ENCODE measurements at places on chromosomes 16 and 17. TPM values are rescaled to one million over a fixed set of nuclear protein-coding genes. Genes with fewer than 3 reads are reported as not detected.
A peak's percentile ranks its signal among the peaks of the same experiment; 100 is the strongest.

- no peak for DNase-seq
Measured at GRCh38 chr17:73989671-73990070, 213.8 kb upstream of the RPL38 start.

DNA sequence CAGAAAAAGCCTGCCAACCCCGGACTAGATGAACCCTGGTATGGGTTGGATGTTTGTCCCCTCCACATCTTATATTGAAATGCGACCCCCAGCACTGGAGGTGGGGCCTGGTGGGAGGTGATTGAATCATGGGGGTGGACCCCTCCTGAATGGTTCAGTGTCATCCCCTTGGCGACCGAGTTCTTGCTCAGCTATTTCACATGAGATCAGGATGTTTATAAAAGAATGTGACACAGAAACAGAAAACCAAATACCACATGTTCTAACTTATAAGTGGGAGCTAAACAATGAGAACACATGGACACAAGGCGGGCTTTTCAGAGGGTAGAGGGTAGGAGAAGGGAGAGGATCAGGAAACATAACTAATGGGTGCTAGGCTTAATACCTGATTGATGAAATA lies 576.0 kb upstream of the HSBP1 start:
- no peak for DNase-seq

DNA sequence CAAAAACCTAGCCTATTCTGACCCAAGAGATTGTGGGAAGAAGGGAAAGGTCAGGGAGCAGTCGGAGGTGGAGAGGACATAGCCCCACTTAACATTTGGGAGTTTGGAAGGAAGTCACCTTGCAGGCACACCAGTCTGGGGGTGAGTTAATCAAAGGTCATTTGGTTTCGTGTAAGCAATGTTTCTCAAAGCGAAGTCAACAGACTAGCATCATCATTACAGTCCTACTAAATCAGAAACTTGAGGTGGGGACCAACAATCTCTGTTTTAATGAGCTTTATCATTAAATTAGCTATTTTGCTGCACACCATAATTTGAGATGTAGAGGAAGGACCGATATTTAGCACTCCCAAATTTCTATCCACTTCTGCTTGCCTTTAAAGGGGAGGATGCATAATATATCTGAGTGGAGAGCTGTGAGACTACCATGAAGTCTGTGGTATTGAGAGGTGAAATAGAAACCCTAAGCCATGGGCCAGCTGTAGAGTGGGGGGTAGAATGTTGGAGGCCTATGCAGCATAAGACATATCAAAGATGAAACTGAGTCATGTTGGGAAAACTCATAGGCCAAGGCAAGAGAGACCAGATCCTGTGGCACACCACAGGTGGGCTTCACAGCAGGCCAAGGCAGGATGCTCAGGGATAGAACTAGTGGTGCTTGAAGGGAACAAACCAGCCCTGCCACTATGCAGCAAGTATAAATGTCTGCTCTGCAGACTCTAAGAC lies 141.7 kb upstream of the ANKFN1 start:
- DNase-seq, result peak; percentile 37

- no peak for DNase-seq
Measured at GRCh38 chr16:66959704-66960161, 1.3 kb upstream of the CES3 start.

GRCh38 chr17:63140255-63140654 lies 174.2 kb downstream of the TANC2 start:
- peak; percentile 40 for DNase-seq

Gene NDUFAB1
- total RNA-seq, result 157 TPM

GRCh38 chr16:85935974-85936760 lies 37.2 kb downstream of the IRF8 start:
- DNase-seq, result peak; percentile 93

DNA sequence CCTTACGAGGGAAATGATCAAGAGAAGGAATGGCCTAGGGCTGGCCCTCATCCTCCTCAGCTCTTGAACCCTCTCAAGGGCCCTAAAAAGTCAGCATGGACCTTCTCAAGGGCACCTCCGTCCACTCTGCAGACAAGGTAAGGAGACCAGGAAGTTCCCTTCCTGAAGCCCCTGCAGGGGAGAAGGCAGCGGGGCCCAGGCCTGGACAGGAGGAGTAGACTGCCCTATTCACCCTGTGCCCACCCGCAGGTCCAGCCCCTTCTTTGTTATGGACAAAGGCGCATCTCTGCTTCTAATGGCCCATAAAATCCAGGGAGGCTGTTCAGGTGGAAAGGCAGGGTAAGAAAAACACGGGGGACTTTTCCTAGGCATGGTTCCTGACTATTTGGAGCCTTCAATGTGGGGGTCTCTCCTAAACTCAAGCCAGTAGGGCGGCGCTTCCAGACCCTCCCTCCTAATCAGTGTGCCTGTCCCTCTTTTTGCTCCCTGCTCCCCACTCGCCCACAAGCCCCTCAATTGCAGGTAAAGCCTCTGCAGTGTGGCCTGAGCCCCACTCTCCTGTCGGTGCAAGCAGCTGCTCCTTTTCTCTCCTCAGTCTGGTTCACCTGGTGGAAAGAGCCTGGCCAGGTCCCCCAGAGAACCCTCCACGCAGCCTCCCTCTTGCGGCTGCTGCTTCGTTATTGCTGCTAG lies 28.2 kb downstream of the AXIN2 start:
- no peak for DNase-seq

GRCh38 chr17:15512071-15512709 lies 44.8 kb upstream of the CDRT4 start:
- no peak for DNase-seq

- no peak for DNase-seq
Measured at GRCh38 chr16:86751076-86752030, 173.0 kb downstream of the FOXL1 start.

- DNase-seq, result peak; percentile 25
Measured at GRCh38 chr16:71311553-71312158, 22.5 kb upstream of the CMTR2 start.

Gene MYH3
- total RNA-seq, result 4.1 TPM

DNA sequence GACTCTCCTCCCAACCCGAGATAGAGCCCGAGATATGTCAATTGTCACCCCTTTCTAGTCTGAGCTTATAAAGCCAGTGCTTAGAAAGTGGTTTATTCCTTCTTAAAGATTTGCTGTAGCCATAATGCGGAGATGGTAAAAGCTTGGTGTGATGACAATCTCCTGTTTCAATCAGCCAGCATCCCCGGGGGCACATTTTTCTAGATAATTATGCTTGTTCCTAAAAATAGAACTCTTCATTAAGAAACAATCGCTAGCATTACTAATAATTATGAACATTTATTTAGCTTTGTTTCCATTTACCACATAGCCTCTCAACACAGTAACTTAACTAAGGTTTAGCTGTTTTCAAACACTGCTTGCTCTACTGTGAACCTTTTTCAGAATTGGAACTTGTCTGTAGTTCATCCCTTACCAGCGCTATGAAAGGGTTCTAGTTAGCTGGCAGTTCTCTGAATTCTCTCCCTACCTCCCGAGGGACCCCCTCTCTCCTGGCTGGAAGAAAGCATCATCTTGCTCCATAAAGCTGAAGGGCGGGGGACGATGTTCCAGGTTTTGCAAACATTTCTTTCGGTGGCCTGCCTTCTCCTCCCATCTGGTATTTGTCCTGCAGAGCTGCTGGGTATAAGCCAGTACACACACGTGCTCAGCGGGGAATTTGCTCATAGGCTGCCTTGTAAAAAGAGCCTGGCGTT lies 922 bp upstream of the MRPL58 start:
- no peak for DNase-seq

DNA sequence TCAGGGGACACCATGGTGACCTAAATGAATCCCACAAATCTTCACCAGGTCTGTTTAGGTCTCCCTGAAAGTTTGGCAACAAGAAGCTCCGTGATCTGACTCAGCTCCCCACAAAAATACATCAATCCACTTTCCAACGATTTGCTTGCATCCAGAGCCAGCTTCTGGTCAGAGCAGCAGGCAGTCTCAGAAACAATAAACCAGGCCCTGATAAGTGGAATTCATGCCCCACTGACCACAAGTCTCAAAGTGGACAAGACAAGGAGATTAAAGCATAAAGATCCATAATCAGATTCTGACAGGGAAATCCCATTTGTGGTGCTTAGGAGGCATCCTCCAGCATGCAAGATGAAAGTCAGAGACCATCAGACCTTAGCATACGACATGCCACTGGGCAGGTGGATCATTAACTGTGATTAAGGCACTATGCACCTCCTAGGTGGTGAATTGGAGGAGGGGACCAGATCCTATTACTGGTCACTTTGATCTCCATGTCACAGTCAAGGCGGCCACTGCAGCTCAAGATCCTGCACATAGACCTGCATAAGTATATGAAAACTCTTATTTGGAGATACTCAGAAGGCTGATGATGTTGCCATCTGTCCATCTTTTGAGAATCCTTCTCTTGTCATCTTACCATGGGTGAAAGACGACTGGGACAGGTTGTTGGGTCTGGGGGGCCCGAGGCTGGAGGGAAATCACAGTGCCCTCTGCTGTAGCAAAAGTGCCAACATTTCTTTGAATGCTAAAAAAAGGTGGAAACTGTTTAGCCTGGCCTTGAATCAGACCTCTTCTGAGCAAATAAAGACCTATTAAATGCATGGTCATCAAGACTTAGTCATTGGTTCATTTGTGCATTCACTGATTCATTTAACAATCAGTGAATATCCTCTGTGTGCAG lies 309.2 kb upstream of the CCL2 start:
- DNase-seq, result no peak

Gene RGS11
- total RNA-seq, result not detected

Gene PRCD
- not detected for total RNA-seq

DNA sequence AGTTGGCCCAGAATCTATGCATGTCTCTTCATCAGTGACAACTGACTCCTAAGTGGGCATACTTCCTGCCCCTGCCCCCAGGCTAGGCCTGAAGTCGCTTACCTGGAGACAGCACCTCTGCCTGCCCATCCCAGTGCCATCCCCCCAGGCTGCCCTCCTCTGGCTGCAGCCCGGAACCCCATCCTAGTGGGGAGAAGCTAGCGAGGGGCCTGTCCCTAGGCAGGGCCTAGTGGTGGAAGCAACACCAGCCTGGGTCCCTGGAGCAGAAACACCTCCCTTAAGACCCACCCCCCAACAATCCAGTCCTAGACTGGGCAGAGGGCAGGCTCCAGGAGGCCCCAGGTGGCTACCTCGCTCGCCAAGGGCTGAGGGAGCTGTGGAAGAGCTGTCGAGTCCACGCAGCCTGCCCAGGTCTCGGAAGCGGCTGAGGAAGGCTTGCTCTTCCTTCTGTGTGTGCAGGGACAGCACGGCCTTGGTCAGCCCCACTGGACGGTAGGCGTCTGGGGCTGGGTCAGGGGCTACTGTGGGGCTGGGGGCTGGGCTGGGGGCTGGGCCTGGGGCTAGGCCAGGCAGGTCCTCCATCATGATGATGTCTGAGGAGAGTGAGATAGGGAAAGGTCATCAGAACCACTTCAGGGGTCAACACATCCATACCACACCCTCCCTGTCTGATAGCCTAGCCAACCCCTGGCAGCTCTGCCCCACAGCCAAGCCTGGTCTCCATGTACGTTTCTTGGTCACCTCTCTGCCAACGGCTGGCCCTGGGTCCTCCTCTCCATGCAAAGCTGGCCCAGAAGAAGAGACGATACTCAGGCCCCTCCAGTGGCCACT lies 7.6 kb downstream of the PER1 start:
- no peak for DNase-seq

Gene SLC38A10
- total RNA-seq, result 42.7 TPM

DNA sequence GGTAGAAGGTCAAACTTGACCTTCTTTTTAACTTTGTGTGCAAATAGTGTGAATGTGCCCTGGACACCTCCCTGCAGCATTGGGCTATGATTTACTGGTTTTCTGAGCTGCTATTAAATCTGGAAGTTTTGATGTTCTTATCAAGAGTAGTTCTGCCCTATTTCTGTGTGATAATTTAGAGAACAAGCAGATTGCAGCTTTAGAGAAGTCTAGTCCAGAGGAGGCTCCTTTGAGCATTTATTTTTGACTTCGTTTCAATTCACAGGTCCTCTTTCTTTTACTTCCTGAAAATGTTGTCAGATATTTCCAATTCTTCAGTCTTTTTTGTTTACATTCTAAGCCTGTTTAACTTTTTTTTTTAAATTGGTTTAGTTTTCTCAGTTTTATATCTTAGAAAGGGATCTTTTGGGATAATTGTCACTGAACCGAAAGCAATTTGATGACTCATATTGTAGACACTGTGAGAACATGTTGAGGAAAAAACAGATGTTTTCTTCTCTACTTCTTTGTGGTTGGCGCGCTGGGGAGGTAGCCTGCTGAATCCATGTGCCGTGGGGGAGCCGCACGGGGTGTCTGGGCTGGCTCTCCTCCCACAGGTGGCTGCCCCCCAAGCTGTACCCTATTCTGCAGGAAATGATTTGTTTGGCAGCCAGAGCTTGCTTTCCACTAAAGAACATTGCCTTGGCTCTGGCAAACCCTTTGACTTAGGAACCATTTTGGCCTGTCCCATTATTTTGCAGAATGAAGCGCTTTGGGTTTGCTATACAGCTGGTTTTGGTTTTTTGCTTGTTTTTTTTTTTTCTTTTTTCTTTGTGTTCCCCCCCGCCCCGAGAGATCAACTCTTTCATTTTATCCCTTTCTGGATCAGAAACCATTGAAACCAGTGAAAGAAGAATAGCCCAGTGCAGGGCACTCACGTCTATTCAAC lies 53.4 kb downstream of the MFSD11 start:
- DNase-seq, result peak; percentile 68

Gene CTRB2
- not detected for total RNA-seq

GRCh38 chr17:77936881-77937280 lies 21.6 kb upstream of the TNRC6C start:
- DNase-seq, result no peak

- DNase-seq, result peak; percentile 28
Measured at GRCh38 chr16:84044118-84044488, 1.5 kb upstream of the SLC38A8 start.

Gene PRSS8
- total RNA-seq, result not detected

Gene ATP2A1
- 2.1 TPM for total RNA-seq

DNA sequence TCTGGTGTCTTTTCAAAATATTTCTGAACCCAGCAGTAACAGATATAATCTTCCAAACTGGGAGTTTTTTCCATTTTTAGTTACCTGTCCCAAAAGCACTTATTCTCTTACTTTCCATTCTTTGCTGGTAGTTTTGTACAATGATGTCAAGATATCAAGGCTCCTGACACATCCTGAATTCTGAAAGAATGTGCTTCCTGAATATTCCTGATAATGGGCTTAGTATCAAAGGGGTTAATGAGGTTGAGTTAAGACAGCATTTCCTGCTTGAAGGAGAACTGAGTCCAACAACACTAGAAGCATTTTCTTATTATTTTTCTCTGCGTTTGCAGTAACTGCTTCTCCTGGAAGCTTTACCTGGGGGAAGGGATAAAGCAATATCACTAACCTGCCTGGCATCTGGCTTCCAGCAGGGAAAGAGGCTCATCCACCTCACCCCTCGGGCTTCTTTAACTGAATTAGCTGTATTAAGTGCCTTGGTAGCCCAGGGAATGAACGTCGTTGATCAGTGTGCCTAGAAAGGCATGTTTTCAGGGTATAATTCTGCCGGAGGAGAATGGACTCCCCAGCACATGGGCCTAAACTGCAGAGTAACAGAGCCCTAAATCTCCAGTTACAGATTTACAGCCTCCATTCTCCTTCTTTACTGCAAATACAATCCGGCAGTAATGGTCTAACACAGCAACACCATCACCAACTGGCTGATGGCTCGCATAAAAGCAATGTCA lies 134.4 kb downstream of the SNX11 start:
- no peak for DNase-seq

Gene MRM1
- 24.5 TPM for total RNA-seq

GRCh38 chr16:12147681-12148080 lies 171.1 kb downstream of the SNX29 start:
- no peak for DNase-seq

Gene CRYM
- not detected for total RNA-seq

- DNase-seq, result peak; percentile 23
Measured at GRCh38 chr17:43418441-43419374, 19.9 kb downstream of the ARL4D start.

Measured in activated CD8-positive, alpha-beta T cell treated with anti-CD3 and anti-CD28 coated beads for 36 hours (primary cell).